Ovary (tissue), 10 donors: ENCODE measurements at places on chromosomes 11 and 22.

DNA sequence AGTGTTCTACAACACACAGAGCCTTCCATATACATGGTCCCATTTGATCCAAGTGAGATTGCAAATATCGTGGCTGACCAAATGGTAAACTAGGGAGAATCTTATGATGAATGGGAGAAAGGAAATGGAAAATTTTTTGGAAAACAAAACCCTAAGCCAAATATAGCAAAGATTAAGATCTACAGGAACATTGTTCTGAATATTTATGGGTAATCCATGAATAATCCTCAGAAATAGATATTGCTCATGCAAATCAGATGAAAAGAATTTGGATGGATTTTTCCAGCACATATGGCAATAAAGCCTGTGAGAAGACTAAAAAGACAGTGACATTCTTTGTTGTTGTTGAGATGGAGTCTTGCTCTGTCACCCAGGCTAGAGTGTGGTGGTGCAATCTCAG lies 21.7 kb upstream of the PRDM10 start:
- H3K4me1 ChIP-seq = peaks cover 2% of the 10 kb centered on the region
- H3K27ac ChIP-seq = no peak overlapping the region
- DNase-seq = no peak
- H3K36me3 ChIP-seq = no peaks in the 10 kb centered on the region
- H3K4me3 ChIP-seq = no peak overlapping the region

DNA sequence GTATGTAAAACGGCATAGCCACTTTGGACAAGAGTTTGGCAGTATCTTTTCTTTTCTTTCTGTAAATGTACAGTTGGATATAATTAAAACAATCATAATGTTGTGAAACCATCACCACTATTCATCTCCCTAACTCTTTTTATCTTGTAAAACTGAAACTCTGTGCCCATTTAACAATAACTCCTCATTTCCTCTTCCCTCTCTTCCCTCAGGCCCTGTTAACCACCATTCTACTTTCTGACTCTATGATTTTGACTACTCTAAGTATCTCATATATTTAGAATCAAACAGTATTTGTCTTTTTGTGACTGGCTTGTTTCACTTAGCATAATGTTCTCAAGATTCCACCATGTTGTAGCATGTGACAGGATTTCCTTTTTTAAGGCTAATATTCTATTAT lies 10.2 kb downstream of the SCUBE2 start:
- no peaks in the 10 kb centered on the region for H3K27me3 ChIP-seq
- H3K27ac ChIP-seq = no peak overlapping the region
- no peaks in the 10 kb centered on the region for H3K4me1 ChIP-seq

- H3K27ac ChIP-seq = no peak overlapping the region
- H3K4me3 ChIP-seq = no peak overlapping the region
- no peaks in the 10 kb centered on the region for H3K36me3 ChIP-seq
These were observed 13.8 kb downstream of the DGCR6L start for GRCh38 chr22:20305894-20306645.

DNA sequence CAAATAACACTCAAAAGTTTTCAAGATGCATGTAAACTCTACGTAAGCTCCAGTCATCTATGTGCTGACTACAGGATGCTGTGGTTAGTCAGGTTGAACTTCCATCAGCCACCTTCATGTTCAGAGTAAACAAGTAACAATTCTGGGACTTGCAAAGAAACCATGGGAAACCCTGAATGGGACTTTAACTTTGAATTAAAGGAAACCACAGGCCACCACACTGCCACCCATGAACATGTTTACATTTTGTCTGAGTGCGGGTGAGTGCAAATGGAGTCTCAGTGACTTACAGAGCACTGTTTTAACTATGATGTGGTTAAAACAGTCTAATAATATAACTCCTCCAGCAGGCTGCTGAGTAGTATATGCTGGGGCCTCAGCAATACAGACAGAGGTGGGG lies 12.9 kb upstream of the SYTL2 start:
- H3K27ac ChIP-seq = no peak overlapping the region
- no peaks in the 10 kb centered on the region for H3K27me3 ChIP-seq
- no peak for DNase-seq
- H3K4me1 ChIP-seq = peaks cover 11% of the 10 kb centered on the region

- no peak overlapping the region for H3K27ac ChIP-seq
- H3K36me3 ChIP-seq = no peaks in the 10 kb centered on the region
- H3K4me3 ChIP-seq = no peak overlapping the region
- no peak for DNase-seq
- H3K4me1 ChIP-seq = no peaks in the 10 kb centered on the region
These were observed 80.8 kb upstream of the MTNR1B start for GRCh38 chr11:92888696-92889095.

GRCh38 chr22:44168206-44168605 lies 12.5 kb upstream of the PARVG start:
- no peak for DNase-seq
- H3K36me3 ChIP-seq = no peaks in the 10 kb centered on the region
- H3K4me1 ChIP-seq = no peaks in the 10 kb centered on the region
- no peaks in the 10 kb centered on the region for H3K27me3 ChIP-seq
- no peak overlapping the region for H3K27ac ChIP-seq

DNA sequence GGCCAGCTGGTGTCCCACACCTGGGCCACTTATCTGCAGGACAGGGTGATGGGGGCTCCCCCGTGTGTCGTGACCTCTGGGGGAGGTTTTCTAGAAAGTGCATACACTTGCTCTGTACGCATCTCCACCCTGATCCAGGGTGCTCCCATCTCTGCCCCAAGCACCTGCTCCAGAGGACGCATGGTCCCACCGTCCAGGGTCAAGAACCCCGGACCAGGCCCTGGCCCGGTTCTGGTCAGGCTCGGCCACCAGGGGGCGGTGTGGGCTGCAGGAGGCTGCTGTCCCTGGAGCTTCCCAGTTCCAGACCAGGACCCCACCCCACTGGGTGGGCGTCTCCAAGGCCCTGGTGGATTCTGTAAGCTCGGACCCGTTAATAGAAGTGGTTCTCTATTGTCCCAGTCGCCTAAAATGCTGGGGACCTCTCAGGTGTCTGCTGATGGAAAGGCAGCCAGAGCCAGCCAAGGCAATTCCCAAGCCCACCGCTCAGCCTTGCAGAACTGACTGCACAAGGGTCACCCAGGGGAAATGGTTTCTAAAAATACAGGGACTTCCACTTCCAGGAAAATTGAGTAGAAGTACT lies 34.7 kb upstream of the SEPTIN5 start:
- H3K36me3 ChIP-seq = no peaks in the 10 kb centered on the region
- no peaks in the 10 kb centered on the region for H3K27me3 ChIP-seq
- H3K4me1 ChIP-seq = no peaks in the 10 kb centered on the region
- no peak overlapping the region for H3K4me3 ChIP-seq
- peak; percentile 51 for DNase-seq

DNA sequence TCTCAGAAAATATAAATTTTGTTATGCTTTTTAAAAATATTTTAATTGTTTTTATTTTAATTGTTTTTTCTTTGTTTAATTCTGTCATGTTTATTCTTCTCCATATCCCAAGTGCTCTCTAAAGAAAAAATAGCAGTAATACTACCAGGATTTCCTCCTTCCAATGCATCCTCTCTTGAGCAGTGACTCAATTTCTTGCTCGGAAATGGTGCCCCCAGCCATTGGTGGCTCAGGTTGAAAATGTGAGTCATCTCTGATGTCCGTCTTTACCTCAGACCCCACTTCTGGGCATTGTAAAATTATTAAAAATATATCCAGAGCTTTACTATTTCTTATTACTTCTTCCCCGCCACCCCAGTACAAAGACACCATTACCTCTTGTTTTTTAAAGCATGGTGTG lies 898.5 kb downstream of the METTL15 start:
- no peak overlapping the region for H3K4me3 ChIP-seq
- no peaks in the 10 kb centered on the region for H3K36me3 ChIP-seq
- H3K4me1 ChIP-seq = no peaks in the 10 kb centered on the region
- H3K27me3 ChIP-seq = no peaks in the 10 kb centered on the region
- DNase-seq = no peak

DNA sequence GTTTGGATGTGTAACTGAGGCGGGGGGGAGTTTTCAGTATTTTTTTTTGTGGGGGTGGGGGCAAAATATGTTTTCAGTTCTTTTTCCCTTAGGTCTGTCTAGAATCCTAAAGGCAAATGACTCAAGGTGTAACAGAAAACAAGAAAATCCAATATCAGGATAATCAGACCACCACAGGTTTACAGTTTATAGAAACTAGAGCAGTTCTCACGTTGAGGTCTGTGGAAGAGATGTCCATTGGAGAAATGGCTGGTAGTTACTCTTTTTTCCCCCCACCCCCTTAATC lies 2.3 kb downstream of the MALAT1 start:
- H3K27me3 ChIP-seq = no peaks in the 10 kb centered on the region
- DNase-seq = no peak
- peaks cover 3% of the 10 kb centered on the region for H3K36me3 ChIP-seq
- peaks cover 2% of the 10 kb centered on the region for H3K4me1 ChIP-seq
- H3K27ac ChIP-seq = peak overlapping the region; percentile 91

- H3K27me3 ChIP-seq = no peaks in the 10 kb centered on the region
- peaks cover 10% of the 10 kb centered on the region for H3K4me1 ChIP-seq
- no peaks in the 10 kb centered on the region for H3K36me3 ChIP-seq
- no peak for DNase-seq
These were observed 64.5 kb downstream of the MACROD1 start for GRCh38 chr11:64101461-64101860.

GRCh38 chr11:95671768-95672167 lies 117.8 kb downstream of the FAM76B start:
- no peak overlapping the region for H3K4me3 ChIP-seq
- no peak for DNase-seq
- no peaks in the 10 kb centered on the region for H3K27me3 ChIP-seq
- H3K27ac ChIP-seq = no peak overlapping the region
